Fibroblast of skin of left quadriceps (primary cell): ENCODE measurements at places on chromosomes 6 and 20.

DNA sequence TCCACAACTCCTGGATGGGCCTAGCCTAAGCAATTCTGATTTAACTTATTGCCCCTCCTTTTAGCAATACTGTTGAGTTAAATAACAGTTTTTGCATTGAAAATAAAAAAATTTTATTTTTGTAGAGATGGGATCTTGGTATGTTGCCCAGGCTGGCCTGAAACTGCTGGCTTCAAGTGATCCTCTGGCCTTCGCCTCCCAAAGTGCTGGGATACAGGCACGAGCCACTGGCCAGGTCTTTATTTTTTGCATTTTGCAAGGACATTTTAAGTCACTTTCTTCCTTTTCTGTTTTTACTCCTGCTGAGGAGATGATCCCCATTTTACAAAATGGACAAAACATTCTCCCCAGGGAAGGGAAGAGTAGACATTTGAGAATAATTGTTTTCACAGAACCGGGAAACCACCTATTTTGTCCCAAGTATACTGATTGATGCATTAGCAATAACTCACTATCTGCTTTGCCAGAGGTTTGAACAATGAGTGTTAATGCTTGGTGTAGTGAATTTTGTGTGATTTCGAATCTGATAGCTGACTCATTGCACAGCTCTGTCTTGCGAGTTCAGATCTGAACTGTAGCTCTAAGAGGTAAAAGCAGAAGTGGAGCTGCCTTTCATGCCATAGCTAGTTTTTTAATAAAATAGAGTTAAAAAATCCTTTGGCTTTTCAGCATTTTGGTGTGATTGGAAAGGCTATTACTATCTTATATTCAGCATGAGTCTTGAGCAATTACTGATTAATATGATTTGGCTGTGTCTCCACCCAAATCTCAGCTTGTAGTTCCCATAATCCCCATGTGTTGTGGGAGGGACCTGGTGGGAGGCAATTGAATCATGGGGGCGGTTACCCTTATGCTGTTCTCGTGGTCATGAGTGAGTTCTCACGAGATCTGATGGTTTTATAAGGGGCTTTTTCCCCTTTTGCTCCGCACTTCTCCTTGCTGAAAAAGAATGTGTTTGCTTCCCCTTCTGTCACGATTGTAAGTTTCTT lies 20.9 kb downstream of the IGF2R start:
- DNase-seq: no peak

DNA sequence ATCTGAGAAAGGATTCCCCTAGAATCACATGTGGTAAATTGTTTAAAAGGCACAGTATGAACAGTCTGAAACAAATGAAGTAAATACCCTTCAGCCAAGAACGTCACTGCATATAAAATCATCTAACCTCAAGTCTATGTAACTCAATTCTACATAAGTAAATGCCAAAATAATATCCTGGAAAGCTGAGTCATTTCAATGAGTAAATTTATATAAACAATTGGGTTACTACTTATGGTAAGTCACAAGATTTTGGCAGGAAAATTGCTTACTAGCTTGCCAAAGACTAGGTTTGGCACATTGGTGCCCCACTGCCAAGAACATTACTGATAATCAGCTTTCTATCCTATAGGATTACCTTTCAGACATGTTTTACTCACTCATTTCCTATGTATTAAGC lies 8.4 kb downstream of the GMDS start:
- peak; percentile 62 for DNase-seq

- DNase-seq: no peak
Observed at GRCh38 chr6:10400330-10400729, 14.5 kb downstream of the TFAP2A start.

GRCh38 chr6:7726416-7727085 lies 652 bp downstream of the BMP6 start:
- DNase-seq: no peak

DNA sequence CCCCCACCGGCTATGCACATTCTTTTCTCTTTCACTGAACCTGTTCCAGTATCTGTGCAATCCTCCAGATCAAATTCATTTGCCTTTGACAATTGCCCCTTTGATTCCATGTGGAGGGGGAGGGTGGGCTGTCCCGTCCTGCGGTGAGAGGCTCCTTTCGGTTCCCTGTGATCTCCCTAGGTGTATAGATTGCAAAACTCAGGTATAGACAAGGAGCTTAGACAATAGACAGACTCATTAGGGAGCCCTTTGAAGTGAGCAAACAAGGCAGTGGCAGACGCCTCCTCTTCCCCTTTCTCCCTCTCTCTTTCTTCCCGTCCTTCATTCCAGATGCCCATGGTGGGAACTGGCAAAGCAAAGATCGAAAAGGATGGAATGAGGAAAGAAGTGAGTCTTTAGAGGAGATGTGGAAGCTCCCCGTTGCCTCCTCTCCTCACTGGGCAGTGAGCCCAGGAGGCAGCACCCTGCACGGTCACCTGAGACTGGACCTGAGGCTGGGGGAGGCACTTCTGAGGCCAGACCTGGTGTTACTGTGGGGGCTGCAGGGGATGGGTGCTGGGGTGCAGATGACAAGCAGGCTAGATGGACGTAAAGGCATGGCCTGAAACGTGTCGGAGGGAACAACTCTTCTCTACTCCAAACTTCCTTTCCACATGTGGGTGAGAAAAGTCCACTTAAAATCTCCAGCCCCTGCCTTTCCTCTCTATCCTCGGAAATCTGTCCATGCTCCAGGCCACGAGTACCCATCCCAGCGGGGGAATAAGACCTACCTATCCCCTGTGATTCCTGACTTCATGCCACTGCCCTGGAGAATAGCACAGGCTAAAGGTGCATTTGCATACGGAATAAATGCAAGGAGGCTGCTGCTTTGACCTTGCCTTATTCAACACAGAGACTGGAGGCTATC lies 256.6 kb upstream of the FOXQ1 start:
- no peak for DNase-seq

- DNase-seq: no peak
Observed at GRCh38 chr20:9215539-9215938, 146.7 kb downstream of the PLCB4 start.

- peak; percentile 91 for DNase-seq
Observed at GRCh38 chr6:26240157-26241032, 124.6 kb upstream of the BTN3A2 start.

GRCh38 chr6:112877134-112878100 lies 530.3 kb downstream of the RFPL4B start:
- DNase-seq: peak; percentile 95

GRCh38 chr6:106534004-106534403 lies 95.3 kb downstream of the RTN4IP1 start:
- DNase-seq: no peak

DNA sequence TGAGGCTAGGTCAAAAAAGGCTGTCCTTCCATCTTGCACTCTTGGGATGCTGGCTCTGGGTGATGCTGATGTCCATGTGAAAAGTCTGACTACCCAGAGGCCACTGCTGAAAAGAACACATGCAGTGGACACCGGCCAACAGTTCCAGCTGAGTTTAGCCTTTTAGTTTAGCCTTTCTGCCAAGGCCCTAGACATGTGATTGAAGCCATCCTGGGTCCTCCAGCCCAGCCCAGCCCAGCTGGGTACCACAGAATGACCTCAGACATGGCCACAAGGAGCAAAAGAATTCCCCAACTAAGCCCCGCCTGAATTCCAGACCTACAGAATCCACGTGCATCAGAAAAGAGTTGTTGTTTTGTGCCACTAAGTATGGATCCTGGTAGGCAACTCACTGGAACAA lies 17.4 kb downstream of the PIGT start:
- no peak for DNase-seq

GRCh38 chr6:6681075-6681849 lies 92.7 kb downstream of the LY86 start:
- no peak for DNase-seq

DNA sequence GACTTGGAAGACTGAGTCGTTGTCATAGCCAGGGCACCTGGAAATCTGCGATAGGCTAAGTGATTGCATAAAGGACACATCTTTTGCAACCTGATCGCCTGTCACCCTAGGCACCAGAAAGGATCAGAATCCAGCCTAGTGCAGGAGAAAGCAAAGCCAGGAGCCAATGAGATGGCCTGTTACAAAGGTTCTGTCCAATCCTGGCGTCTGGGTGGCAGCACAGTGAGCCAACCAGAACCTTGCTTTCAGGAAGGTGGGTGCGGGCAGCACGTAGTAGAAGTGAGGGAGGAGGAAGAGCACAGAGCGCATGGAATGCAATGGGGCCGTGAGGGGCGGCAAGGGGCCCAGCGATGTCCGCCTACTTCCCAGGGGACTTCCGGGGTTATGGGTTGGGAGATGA lies 120.4 kb upstream of the GGTLC1 start:
- no peak for DNase-seq
